ENCODE measurements at places on chromosomes 12 and 14.

GRCh38 chr12:97160277-97160676 is 253.2 kb downstream of the NEDD1 start:
- DNase-seq = no peak

DNA sequence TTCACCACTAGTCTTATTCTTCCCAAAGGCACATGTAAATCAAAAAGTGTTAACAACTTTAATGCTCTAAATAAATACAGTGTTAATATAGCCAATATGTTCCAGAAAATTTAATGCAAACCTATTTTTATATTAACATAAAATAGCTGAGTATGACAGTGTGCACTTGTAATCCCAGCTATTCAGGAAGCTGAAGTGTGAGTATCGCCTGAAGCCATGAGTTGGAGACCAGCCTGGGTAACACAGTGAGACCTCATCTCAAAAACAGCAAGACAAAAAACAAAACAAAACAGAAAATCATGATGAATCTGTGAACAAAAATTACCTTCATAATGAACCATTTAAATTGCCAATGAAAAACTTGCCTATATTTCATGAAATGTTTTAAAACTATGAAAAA is 798.9 kb downstream of the SLC6A15 start:
- DNase-seq = no peak

GRCh38 chr14:50222055-50222613 is 9.2 kb downstream of the SOS2 start:
- no peak for DNase-seq

DNA sequence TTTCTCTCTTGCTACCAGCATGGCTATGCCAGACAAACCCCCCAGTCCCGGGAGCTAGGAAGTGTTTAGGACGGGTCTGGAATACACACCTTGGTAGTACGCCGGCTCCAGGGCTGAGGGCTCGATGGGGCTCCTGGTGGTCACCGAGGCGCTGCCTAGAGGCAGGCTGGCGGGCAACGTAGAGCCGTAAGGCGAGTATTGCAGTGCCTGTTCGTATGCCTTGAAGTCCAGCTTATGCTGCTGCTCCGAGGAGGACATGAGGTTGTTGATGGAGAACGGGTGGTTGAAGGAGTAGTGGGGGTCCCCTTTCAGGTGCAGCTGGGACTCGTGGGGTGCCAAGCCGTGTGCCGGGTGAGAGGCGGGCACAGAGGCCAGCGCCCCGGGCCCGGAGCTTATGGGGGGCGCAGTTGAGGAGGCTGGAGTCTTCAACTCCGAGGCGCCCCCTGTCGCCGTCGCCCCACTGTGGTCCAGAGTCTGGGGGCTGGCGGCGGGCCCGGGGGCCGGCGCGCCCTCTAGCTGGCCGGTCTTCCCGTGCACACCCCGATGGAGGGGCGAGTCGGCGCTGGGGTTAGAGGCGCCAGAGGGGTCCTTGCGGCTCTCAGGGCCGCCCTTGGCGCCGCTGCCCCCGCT is 3.6 kb downstream of the FOXA1 start:
- DNase-seq = no peak

DNA sequence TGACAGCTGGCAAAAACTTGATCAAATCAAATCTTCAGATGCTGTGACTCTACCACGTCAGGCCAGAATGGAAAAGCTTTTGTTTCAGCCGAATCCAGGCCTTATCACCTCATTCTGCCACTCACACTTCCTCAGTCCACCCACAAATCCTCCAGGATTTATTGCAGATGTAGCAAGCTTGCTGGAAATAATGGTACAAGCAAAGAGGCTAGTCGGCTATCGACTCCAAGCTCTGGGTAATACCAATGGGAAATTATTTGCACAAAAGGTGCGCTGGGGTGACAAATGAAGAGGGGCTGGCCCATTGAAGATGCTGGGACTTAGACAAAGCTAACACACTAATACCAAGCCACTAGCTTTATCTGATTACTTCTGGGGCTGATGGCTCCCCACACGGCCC is 250.5 kb downstream of the ASCL1 start:
- no peak for DNase-seq

GRCh38 chr12:104887452-104887851 is 70.6 kb downstream of the SLC41A2 start:
- DNase-seq = no peak

GRCh38 chr14:43525658-43526057 is 981.4 kb downstream of the FSCB start:
- no peak for DNase-seq

DNA sequence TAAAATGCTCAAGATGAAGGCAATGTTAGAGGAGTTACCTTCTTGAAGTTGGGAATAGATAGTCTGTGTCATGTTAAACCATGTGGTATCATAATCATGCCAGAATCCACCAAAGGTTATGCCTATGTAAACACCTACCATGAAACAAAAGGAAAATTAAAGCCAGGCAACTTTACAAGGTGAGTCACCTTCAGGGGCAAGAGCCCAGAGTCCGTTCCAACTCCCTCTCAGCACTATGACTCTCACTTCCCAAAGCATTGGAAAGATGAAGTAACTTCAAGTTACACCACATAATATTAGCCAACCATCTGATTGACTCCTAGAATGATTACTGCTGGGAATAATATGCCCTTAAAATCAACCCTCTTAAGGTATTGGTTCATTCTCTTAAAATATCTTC is 38.5 kb downstream of the CATSPERB start:
- DNase-seq = no peak

All from stimulated activated effector memory CD8-positive, alpha-beta T cell treated with anti-CD3 and anti-CD28 coated beads, Interleukin-12 subunit alpha, Interleukin-12 subunit beta, amount 100 ng/mL, for 72 hours (primary cell).